ENCODE measurements at places on chromosomes 3 and 15.
A peak's percentile ranks its signal among the peaks of the same experiment; 100 is the strongest.

- no peak for DNase-seq
Observed at GRCh38 chr15:58535894-58536293, 104.1 kb downstream of the LIPC start.

- DNase-seq = no peak
Observed at GRCh38 chr3:171039674-171040073, 13.2 kb upstream of the SLC2A2 start.

DNA sequence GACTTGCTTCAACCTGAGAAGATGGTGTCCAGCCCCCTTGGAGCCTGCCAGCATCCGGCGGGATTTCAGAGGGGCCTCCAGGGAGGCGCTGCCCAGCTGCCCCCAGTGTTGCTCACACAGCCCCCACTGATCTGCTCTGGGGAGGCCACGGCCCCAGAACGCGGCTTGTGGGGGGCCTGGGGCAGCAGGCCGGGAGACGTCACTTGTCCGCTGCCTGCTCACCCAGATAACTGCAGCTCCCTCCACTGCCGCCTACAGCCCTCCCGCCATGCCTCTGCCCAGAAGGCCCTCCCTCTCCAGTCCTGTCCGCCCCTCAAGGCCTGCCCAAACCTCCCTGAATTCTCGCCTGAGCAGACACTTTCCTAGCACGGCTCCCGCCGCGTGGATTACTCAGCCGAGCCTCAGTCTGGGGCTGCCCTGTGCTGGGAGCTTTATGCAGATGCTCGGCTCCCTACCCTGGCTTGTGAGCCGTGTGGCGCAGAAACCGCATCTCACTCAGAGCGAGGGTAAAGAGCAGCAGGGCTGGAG, 17.2 kb upstream of the ADIPOQ start:
- peak; percentile 37 for DNase-seq

DNA sequence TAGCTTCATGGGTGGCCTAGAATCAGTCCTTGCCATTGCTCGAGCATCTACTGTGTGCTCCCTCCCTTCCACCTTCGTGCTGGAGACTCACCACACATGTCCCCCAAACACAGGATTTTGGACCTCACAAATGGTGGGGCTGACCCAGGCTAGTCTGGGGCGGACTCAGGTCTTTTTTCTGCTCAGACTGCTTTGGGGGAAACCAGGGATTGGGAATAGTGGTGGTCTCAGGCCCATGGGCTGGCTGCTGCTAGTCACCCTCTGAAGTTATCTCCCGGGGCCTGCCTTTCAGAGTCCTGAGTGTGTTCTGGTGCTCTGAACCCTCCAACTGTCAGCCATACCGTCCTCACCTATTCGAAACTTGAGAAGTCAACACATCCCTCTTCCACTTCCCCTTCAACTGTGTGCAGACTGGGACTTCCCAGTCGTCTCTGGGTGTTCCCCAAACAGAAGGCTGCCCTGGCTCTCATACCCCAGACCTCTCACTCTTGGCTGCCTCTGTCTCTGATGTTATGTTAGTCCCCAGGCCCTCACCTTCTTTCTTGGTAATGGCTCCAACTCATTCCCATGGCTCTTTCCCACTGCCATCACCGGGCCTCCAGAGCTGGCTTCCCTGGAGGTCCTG, 46.0 kb downstream of the PPCDC start:
- DNase-seq = no peak

DNA sequence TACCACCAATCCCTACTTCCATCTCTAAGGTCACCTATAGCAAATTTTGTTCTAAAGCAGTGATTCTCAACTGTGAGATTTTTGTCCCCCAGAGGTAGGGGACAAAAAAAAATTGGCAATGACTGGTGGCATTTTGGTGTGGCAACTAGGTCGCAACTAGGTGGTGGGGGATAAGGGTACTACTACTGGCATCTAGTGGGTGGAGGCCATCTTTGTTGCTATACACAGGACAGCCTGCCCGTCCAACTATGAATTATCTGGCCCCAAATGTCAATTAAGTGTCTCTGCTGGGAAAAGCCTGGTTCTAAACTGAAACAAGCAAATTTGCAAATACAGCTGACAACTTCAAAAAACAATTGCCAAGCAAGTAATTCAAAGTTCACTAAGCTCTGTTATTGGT, 1.4 kb downstream of the MTMR10 start:
- DNase-seq = no peak

- no peak for DNase-seq
Observed at GRCh38 chr15:79089331-79089889, 1.2 kb downstream of the RASGRF1 start.

GRCh38 chr15:48541341-48542278, 103.9 kb downstream of the FBN1 start:
- no peak for DNase-seq

GRCh38 chr3:99191186-99191585, 289.7 kb upstream of the DCBLD2 start:
- no peak for DNase-seq

Measured in neural crest cell (in vitro differentiated cells).